ENCODE measurements at places on chromosomes 7 and 10.

DNA sequence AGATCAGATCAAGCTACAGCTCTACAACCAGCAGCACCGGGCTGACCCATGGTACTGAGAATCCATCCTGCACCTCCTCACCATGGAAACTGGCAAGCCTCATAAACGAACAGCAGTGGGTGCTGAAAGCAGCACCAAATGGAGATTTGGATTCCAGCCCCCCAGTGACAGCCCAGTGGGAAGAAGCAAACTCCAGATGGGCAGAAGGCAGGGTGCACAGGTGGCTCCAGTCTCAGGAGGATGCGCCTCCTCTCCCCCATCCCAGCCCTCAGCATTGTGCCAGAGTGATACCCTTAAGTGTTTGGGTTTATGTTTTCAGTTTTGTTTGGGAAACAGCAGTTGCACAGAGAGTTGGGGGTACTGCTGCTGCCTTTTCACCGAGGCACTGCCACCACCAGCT lies 20.6 kb upstream of the SMO start:
- DNase-seq, result no peak

DNA sequence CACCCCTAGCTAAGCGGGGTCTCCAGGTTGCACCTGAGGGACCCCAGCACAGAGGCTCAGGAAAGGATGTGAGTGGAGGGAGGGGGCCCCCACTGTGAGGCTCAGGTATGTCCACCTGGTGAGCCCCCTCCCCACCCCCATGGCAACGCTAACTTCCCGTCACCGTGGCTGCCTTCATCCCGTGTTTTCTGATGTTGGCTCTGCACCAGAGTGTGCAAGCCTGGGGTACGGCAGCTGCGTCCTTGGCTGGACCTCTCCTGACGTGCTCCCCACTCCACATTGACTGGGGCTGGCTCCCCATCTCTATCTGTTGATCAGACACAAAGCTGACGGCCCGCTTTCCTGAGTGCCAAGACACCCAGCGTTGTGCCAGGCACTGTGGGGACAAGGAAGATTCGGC lies 136.7 kb downstream of the ACTR3B start:
- no peak for DNase-seq

- no peak for DNase-seq
Observed at GRCh38 chr7:20030915-20031362, 186.2 kb downstream of the MACC1 start.

DNA sequence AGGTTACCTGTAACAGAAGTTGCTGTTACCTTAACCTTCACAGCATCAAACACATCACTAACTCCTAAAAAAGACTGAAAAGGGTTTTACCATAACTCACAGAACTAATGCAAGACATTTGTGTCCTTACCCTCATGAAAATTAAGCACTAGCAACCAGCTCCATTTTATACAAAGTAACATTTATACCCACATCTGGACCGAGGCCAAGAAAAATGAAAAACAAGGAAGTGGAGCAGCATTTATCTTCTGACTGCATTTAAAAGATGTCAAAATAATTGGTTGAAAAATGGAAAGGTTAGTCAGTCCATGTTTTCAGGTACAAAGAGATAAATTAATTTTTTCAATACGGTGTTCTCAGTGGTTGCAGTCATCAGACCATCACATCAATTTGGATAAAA lies 3.1 kb upstream of the RBP4 start:
- DNase-seq, result no peak

DNA sequence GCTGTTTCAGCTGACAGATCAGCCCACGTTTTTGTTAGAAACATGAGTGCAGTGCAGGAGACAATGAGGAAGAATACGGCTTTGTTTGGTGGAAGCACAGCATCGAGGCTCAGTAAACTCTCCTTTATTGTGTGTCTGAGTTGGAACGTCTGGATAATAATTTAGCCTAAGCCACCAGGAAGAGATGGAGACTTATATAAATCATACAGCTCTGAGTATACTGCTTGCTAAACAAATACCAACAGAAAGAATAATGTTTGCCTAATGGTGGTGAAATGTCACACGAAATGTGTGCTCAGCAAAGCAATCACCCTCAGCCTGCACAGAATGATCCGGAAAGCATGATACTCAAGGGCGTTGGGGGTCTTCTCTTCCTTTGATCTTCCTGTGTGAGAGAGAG lies 664.1 kb upstream of the ADARB2 start:
- DNase-seq, result no peak

GRCh38 chr7:66928388-66928787 lies 7.4 kb downstream of the TMEM248 start:
- no peak for DNase-seq

- no peak for DNase-seq
Observed at GRCh38 chr7:66198469-66198868, 6.7 kb upstream of the TPST1 start.

DNA sequence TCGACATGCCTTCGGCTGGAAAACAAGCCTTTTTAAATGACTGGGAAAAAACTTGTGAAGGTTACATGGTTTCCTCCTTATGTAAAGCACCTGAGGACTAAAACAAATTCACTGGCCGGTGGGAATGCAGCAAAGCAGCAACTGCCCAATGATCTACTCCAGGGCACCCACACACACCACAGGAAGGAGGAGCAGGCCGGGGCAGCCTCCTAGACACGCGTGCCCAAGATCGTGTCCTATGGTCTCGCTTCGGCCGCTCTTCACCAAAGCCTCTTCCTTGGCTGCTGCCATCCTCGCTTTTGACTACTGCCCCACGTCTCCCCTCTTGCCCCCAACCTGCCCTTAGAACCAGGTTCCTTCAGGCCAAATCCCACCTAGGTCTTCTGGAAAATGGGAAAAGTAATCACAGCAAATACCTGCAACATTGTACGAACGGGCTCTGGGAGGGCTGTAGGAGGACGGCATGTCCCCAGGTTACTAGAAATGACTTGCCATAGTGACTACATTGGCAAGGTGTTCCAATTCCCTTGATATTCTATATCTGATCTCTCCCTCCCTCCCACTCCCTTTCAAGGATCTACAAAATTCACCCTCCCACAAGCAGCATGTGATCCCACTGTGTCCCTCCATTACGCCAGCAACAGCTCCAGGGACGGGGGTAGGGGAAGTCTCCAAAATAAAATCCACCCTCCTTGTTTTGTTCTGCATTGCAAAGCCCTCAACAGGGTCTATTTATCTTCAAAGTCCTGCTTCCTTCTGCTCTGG lies 84.9 kb downstream of the RNF216 start:
- no peak for DNase-seq

GRCh38 chr7:149887311-149887710 lies 13.5 kb downstream of the ATP6V0E2 start:
- no peak for DNase-seq

DNA sequence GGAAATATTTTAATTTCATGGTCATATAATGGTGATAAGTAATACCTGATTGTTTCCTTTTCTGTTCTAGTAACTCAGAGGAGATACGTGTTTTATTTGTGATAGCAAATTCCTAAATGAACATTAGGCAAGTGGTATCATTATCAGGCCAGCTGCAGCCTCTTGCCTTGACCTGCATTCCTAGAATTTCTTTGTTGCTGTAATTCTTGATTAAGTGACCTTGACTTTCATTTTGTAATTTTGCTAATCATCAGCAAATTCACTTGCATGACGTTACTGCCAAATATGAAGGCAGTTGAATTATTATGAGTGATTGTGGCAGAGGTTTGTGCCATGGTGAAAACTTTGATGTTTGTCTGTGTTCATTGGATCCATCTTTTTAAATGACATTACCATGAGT lies 5.6 kb upstream of the AS3MT start:
- DNase-seq, result no peak

DNA sequence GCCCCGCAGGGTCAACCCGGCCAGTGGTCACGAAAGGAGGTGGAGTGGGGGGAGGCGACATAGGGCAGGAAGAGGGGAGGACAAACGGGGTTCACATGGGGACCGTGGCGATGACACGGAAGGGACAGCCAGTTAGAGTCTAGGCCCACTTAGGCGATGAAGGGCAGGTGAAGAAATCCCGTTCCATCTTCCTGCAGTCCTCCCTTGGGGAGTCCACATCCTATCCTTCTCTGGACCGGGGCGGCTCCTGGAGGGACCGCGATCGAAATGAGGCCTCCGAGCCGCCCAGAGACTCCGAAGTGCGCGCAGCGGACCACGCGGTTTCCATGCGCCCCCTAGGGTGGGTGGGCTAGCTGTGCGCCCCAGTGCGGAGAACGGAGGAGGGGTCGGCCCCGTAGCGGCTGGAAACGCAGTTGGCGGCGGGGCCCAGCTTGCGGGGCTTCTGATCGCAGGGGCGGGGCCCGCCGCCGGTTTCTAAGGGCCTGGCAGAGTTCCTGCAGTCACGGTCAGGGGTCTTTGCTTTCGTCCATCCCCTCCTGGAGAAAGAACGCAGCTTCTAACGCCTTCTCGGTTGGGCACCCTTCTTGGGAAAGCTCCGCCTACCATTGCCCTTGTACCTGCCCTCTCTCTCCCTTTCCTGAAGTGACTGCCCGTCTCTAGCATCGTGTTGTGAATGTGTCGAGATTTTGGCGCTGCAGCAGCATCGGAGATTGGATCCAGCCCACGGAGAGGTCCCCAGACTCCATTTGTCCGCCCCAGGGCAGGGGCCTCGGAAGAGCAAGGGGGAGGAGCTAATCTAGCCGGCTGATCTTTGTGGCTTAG lies 17.9 kb upstream of the TMEM225B start:
- DNase-seq, result peak; percentile 43

DNA sequence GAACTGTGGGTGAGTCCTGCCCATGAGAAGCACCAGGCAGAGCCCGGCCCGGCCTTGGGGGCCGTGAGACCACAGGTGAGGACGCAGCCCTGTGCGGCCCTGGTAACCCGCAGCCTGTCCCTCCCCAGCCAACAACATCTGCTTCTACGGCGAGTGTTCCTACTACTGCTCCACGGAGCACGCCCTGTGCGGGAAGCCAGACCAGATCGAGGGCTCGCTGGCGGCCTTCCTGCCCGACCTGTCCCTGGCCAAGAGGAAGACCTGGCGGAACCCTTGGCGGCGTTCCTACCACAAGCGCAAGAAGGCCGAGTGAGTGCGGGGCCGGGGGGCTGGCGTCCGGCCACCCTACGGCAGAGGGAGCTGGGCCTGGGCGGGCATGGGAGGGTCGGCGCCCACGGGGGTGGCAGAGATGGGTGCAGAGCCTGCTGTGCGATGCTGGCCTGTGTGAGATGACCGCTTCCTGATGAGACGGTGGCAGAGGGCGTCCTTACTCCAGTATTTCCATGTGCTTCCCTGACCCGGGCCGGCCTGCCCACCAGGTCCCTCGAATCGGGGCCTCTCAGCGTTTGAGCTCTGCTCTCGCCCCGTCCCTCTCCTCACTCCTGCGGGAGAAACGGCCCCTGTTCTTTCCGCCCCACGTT lies 34.1 kb upstream of the FOXL3 start:
- no peak for DNase-seq

DNA sequence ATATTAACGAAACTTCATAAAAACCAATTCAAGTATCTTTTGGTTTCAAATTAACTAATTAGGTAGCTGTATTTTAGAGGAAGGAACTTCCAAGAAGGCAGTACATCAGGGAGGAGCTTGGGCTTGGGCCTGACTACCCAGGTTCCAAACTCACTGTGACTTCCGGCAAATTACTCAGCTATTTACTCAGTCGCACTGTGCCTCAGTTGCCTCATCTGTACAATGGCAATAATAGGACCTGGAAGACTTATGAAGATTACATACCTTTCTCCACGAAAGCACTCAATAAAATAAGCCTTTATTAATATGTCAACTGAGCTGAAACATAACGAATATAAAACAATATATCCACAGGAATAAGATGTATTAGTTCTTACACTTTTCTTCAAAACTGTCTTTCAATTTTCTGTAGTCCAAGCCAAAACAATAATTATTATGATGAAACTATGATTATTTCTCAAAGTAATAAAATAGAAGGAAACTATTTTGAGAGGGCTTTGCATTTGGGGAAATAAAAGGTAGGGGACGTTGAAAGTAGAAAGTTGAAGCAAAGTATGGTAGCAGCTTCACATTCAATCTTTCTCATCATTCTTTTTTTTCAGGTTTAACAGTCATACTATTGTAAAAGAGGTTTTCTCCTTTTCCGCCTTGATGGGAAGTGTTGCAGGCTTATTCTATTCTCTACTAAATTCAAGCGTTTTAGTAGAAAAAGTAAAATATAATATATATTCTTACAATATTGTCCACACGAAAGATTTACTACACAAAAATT lies 10.5 kb upstream of the EBLN1 start:
- no peak for DNase-seq

GRCh38 chr10:38228394-38228793 lies 134.3 kb downstream of the ZNF37A start:
- DNase-seq, result no peak

- no peak for DNase-seq
Observed at GRCh38 chr10:8665322-8665721, 610.8 kb downstream of the GATA3 start.

- no peak for DNase-seq
Observed at GRCh38 chr10:19209319-19209718, 160.7 kb downstream of the MALRD1 start.

DNA sequence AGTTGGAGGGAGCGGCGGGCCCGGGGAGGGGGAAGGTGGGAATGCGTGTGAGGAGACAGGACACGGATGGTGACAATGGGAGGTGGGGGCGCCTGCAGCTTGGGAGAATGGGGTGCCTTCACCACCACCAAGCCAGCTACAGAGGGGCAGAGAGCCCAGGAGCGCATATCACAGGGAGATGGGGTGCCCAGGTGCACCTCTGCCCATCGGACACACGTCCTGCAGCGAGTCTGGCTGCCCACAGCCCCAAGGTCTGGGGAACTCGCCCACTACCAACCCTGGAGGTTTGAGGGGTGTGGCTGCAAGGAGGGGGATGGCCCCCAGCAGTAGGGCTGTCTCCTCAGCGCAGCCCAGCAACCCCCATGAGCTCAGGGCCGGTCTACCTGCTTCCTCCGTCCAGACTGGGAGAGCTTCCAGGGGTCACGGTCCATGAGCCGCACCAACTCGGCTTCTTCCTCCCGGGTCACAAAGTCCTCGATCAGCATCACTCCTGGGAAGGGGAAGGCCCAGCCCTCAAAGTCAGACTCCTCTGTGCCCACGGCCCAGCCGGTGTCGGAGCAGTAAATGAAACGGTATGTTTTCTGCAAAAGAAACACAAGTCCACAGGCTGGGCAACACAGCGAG lies 5.3 kb downstream of the ALKBH4 start:
- DNase-seq, result no peak
